ENCODE measurements at places on chromosomes 5 and 9.

GRCh38 chr9:35716230-35716629 is 15.8 kb downstream of the TLN1 start:
- DNase-seq, result no peak

- no peak for DNase-seq
Observed at GRCh38 chr5:146039420-146039819, 66.0 kb downstream of the PLAC8L1 start.

- no peak for DNase-seq
Observed at GRCh38 chr5:10201223-10201868, 48.3 kb downstream of the ATPSCKMT start.

GRCh38 chr5:68329554-68330255 is 114.1 kb downstream of the PIK3R1 start:
- no peak for DNase-seq

- DNase-seq, result peak; percentile 68
Observed at GRCh38 chr5:39231705-39232525, 12.6 kb upstream of the FYB1 start.

GRCh38 chr5:38099205-38100168 is 158.9 kb upstream of the EGFLAM start:
- DNase-seq, result no peak

DNA sequence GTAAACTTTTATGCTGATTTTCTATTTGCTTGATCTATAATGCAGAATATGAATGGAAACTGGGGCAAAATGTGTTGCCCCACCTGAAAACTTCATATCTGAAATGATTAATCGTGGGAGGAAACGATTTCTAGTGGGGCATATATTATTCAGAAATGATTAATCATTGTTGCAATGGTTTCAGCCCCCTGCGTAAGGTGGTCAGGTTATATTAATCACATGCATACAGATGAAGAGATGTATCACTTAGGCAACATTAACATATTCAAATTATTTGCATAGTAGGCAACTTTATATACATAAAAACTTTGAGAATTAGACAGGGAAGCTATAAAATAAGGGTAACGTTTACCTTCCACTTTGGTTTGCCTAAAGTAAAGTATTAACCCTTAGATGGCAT is 49.8 kb downstream of the LSM11 start:
- no peak for DNase-seq

DNA sequence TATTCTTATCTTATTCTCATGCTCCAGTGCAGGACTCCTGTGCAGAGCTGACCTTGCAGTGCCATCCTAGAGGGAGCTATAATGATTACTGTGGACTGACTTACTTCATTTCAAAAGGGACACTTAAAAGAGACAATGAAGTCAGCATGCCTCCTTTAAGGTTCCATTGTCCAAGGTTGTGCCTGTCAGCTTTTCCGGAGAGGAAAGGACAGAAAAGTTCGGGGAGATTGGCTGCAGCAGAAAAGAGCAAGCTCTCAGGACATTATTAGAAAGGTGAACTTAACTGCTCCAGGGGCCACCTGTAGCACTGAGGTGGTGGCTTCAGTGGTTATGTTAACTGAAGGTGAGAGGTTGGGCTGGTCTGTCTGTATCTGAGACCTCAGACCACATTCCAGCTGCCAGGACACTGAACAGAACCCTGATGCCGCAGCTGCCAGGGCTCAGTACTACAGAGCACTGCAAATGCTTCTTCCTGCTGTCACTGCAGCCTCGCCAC is 112.9 kb downstream of the ST8SIA4 start:
- DNase-seq, result no peak

- DNase-seq, result no peak
Observed at GRCh38 chr9:81559709-81560108, 129.6 kb downstream of the TLE1 start.

DNA sequence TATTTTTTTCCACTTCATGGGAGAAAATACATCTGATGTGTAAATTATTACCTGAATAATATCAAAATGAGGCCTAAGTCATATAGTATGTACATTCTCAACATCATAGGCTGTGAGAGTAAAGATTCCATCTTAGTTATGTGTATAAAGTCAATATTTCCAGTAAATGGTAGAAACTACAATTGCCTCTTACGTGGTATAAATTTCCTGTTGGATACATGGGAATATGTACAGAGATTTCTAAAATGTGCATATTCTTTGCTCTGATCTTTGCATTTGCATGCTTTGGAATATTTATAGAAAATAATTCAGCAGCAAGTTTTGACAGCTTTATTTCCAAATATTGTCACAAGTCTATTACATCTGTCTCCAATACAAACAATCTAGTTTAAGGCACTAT is 78.8 kb downstream of the GABRB2 start:
- no peak for DNase-seq

- DNase-seq, result no peak
Observed at GRCh38 chr5:173014671-173015070, 31.1 kb downstream of the ATP6V0E1 start.

DNA sequence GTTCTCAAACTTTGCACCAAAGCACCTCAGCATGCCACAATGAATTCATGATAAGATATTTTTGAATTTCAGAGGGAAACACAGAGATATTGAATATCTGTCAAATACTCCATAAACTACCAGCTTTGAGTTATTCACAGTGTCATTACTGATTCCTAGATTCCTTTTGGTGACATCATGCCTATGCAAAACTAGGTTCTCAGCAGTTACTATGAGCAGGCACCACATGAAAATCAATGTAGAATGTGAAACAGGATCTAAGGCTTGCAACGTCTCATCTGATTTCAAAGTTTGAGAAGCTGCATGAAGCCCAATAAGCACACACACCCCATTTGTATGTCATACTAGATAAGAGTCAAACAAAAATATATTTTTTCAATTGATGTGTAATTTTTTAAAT is 426.5 kb downstream of the NR2F1-AS1 start:
- no peak for DNase-seq

DNA sequence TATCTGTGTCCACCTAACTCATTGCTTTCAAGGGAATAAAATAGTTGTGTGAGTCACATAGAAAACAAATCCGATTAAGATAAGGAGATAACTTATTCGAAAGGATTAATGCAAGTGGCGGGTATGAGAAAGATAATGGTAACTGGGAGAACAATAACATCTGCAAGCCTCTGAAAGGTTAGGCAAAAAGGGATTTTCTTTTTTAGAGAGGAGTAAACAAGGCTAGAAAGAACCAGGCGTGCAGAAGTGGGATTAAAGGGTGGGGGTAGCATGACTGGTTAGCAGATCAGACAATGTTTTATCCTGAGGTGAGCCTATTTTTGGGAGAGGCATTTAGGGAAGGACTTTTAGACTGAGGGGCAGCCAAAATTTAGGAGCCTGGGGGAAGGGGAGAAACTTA is 34.7 kb upstream of the JMY start:
- no peak for DNase-seq

DNA sequence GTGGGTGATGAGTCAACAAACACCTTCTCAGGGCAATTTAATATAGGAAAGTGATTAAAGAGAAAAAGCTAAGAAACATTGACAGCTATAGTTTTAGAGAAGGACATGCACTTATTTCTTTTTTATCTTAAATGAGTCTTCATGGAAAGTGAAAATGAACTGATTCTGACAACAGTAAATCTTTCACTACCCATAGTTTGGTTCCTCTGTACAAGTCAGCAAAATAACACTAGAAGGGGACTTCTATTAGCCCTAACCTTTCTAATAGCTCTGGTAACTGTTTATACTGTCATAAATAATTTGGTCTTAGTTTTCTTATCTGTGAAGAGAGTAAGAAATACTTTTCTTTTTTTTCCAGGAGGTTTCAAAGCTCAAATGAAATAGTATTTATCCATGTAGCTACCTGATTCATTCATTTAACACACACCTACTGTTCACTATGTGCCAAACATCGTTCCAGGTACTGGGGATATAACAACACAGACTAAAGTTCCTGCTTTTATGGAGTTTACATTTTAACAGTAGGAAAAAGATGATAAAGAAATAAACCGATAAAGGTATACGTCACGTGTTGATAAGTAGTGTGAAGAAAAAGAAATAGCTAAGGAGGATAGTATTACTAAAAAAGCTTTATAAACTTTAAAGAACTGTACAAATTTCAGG is 148.2 kb downstream of the PCSK1 start:
- no peak for DNase-seq

DNA sequence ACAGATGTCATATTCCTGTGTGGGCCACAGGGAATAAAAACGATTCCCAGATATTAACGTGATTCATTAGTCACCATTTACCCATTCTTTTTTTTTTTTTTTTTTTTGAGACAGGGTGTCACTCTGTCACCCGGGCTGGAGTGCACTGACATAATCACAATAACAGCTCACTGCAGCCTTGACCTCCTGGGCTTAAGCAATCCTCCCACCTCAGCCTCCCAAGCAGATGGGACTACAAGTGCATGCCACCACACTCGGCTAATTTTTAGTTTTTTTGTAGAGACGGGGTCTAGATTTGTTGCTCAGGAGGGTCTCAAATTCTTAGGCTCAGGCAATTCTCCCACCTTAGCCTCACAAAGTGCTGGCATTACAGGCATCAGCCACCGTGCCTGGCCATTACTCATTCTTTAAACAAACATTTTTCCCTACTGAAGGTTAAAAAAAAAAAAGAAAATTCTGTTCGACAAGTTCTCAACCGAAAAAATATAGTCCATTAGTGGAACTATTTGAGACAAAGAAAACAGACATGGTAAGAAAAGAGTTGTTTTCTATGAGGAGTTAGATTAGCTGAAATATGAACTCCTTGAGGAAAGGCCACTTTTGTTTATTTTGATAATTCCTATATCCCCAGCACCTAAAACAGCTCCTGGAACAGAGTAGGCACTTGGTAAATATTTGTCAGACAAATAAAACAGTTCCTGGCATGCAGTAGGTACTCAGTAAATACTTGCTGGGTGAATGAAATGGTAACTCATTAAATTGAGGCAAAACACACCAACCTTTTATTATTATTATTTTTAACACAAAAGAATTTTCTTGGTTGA is 32.1 kb upstream of the PDCL start:
- DNase-seq, result no peak

DNA sequence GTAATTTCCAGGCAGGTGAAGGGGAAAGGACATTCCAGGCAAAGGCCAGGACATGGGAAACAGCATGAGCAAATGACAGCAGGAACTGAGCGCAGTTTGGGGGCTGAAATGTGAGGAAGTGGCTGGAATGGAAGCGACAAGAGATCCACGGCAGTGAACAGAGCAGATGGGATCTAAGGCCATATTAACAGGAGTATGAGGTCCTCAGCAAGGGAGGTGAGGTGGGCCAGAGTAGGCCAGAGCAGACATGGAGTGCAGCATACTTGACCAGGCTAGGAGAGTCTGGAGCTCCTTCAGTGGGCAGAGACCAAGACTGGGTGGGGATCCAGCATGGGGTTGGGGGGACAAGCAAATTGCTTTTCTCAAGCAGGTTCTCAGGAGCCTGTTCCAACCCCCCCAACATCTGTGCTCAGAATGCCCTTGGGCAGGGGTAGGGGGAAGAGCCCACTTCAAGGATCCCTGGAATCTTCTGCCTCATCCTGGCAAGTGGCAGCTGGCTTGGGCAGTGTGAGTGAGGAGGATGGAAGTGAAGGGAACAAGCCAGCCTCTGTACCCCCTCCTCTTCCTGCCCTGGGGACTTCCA is 34.5 kb downstream of the DAB2IP start:
- no peak for DNase-seq

GRCh38 chr5:13648822-13649221 is 295.7 kb downstream of the DNAH5 start:
- no peak for DNase-seq

DNA sequence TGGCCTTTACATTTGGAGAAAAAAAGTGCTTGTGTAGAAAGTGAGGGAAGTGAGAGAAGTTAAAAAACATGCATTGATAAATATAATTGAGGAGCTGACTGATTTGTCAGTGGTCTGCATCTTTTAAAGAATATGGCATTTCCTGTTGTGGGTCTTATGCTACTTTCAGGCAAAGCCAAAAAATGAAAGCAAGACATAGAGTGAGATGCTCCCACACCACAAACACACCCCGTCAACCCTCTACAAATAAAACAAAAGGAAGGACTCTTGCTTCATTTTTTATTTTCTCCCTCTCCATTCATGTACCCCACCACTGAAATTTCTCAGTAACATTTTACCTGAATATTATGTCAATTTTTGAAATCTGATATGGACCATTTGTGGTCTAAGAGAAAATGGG is 22.1 kb upstream of the PLCXD3 start:
- no peak for DNase-seq

- no peak for DNase-seq
Observed at GRCh38 chr5:72599519-72600370, 92.5 kb upstream of the ZNF366 start.

DNA sequence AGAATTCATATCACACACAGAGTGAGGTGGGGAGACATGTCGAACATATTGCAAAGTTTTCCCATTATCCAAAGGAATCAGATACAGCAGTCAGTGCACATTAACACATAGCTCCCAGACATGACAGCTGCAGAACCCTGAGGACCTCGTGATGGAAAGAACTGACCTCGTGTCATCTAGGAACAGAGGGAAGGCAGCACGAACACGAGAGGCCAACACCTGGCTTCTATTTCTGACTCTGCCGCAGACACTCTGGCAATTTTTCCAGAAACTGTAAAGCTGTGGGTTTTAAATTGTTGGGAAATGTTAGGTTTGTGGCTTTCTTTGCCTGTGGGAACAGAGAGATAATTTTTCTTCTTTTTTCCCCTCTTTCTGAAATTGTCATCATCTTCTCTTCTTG is 315.0 kb upstream of the PIK3R1 start:
- no peak for DNase-seq

DNA sequence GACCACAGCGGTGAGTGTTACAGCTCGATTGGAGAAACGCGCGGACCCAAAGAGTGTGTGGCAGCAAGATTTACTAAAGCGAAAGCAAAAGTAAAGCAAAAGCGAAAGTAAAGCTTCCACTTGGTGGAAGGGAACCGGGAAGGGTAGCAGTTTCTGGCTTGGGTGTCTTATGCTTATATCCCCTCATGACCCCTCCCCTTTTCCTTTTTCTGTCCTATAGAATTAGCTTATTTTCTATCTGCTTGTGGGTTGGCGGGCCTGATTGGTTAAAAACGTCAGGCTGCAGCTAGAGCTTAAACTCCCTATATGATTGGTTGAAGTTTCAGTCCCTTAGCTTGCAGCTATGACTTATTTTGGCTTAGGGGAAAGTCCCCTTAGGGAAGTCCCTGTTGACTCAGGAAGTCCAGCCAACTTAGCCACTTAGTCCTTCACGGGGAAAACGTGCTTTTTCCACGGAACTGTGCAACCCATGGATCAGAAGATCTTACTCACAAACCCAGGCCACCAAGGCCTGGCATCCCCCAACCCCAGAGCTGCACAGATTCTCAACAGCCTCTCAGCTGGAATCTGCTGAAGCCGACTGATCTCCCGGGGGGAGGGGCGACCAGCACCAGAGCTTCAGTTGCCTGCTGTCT is 114.2 kb upstream of the ADAMTS16 start:
- no peak for DNase-seq

- DNase-seq, result no peak
Observed at GRCh38 chr5:117504305-117504704, 929.7 kb upstream of the SEMA6A start.

- no peak for DNase-seq
Observed at GRCh38 chr5:139767960-139768359, 27.6 kb upstream of the PSD2 start.

GRCh38 chr9:128162215-128163026 is 2.4 kb downstream of the BBLN start:
- no peak for DNase-seq

- no peak for DNase-seq
Observed at GRCh38 chr9:13899924-13900323, 414.0 kb downstream of the NFIB start.
